ENCODE measurements at places on chromosomes 1 and 21.

DNA sequence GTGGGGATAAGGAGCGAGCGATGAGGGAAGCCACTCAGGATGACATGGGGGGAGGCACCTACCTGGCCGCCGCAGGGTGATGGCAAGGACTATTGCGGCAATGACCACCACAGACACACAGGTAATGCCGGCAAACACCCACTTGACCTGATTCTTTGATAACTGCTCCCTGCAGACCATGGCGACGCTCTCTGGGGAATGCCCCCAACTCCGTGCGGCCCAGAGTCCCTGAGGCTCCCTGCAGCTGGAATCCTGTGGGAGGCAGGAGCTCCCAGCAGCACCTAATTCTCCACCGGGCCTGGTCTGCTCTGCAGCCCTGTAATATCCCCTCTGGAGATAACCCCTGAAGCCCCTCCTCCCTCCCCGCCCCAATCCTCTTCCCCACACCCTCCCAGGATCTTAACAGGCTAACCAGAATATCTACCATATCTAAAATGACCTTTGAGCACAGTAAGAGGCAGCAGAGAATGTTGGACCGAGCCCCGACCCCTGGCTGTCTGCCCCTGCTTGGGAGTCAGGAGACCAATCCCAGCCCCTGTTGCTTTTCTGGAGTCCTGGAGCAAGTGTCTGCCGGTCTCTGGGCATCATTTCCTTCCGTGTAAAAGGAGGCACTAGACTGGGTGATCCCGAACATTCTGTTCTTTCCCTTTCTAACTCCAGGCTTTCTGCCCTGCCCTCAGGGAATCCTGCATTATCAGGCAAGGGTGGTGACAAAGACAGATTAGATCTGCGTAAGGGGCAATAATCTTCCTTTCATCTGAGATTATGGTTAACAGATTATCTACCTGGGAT lies at the start of gene FAM151A:
TSS of gene FAM151A (minus strand) at position 310 of the 792 bp plus-strand sequence. CDS start at position 180, 130 bp downstream.
- DNase-seq = no peak

DNA sequence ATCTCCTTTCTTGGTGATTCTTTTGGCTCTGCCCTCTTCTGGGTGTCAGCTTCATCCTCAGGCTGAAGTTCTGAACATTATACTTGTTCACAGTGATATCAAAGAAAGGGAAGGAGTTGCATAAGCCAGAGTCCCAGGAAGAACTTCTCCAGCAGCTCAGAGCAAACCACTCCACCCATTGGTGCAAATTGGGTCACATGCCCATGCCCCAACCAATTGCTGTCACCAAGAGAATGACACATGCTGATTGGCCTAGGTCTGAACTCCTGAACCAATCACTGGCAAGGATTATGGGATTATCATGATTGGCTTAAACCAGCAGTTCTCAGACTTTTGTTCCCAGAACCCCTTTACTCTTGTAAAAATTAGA lies 256.5 kb upstream of the TMEM51 start:
- DNase-seq = no peak

DNA sequence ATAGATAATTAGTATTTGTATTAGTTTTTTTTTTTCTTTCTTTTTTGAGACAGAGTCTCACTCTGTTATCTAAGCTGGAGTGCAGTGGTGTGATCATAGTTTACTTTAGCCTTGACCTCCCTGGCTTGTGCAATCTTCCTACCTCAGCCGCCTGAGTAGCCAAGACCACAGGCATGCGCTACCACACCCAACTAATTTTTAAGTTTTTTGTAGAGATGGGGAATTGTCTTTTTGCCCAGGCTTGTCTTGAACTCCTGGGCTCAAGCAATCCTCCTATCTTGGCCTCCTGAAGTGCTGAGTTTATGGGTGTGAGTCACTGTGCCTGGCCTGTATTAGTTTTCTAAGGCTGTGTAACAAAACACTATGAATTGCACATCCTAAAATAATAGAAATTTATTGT lies 58.3 kb downstream of the MSH4 start:
- no peak for DNase-seq

DNA sequence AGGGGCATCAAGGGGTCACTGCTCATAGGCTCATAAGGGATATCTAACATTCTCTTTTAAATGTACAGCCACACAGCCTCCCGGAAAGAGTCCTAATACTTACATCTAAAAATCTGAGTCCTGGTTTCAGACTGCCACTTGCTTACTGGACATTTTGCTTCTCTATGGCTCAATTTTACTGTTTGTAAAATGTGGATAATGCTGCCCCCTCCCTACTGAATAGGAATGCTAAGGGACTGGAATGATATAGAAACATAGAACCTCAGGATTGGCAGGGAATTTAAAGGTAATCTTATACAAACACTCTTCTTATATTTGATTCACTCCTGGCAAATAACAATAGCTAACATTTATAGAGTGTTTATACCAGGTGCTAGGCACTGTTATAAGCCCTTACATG lies 910 bp upstream of the TNR start:
- DNase-seq = no peak

DNA sequence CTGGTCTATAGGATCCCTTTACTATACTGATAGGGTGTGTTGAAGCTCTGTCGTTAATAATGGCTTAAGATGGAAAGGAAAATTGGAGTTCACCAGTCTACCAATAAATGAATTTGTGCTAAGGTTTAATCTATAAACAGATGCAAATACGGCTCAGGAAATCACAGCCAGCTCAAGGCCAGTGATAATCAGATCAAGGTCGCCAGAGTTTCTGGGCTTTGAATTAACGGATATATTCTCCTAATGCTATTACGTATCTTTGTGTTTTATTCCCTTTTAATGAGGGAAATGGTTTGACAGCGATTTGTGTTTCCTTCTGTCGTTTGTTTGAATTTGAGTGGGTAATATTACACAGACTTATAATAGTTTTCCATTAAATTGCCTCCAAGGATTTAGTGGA lies 279.6 kb downstream of the BACH1 start:
- no peak for DNase-seq

- no peak for DNase-seq
These were observed 98.2 kb upstream of the LMO4 start for GRCh38 chr1:87230501-87230900.

DNA sequence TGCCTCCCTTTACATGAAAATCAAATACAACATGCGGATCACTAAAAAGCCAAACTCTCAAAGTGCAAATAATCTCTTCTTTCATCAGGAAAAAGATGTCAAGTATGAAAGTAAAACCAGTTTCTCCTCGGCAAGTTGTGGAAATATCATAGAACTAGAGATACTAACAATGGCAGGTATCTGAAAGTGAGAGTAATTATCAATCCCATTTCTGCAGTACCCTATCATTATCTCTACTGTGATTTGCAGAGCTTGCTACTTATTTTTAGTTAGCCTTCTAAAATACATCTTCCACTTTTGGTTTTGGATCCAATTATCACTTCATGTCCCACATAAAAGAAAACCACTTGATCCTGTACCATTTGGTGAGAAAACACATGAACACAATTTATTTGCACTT lies 3.0 kb downstream of the TP53BP2 start:
- DNase-seq = no peak

- no peak for DNase-seq
These were observed 23.3 kb downstream of the TBX19 start for GRCh38 chr1:168303716-168304540.

DNA sequence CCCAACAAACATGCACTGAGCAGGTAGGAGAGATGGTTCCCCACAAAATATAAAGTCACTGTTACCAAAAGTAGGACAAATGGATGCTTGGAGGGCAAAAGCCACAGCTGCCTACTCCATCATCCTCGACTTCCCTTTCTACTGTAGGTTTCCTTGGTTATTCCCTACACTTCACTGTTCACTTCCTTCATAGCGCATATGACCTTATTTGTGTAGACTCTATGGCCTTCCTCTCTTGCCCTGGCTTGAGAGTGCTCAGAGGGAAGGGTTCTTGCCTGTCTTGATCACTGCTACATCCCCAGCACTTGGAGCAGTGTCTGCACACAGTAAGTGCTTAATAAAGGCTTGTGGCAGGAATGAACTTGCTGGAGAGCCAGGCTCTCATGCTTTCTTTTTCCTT lies 14.6 kb upstream of the TRNP1 start:
- DNase-seq = no peak

DNA sequence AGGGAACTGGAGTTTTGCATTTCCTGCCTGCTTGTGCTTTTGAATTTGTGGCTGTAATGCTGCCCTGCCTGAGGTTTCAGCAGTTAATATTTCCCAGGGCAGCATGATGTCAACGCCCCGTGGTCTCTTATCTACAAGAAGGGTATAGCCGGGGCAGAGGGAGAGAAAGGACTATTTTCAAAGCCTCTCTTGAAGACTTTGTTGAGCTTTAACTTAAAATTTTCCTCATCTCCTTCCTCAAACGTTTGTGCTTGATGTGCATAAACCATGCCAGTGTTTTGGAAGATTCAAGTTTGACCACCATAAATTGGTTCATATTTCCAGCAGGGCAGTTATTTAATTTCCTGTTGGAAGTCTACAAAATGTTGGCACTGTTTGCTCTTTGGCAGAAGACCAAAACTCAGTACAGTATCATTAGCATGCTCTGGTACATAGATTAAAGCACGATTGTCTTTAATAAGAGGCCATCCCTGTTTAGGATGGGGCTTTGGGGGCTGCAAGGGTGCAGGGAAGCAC lies 43.4 kb downstream of the ROR1 start:
- DNase-seq = no peak

DNA sequence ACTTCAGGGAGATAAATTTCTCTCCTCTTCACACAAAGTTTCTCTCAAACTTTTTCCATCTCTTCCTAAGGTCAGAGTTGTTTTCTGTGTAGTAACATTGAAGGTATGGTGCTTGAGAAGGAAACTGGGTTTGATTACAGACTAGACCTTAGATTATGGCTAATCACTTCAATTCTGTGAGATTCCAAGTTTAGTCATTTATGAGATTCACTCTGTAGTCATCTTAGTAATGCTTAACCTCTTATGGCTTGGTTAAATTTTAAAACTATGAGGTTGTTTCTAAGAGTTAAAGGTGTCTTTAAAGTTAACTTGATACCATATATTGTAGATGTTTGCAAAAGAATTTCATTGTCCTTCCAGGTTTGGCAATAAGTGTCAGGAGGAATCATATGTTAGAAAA lies 1092.2 kb downstream of the KCNT2 start:
- DNase-seq = no peak

- no peak for DNase-seq
These were observed 42.1 kb upstream of the SRP9 start for GRCh38 chr1:225735252-225736149.

GRCh38 chr1:156510709-156511108 lies 10.1 kb upstream of the MEF2D start:
- no peak for DNase-seq
